Neural crest cell (in vitro differentiated cells): ENCODE measurements at places on chromosomes 16 and 17.
A peak's percentile ranks its signal among the peaks of the same experiment; 100 is the strongest.

DNA sequence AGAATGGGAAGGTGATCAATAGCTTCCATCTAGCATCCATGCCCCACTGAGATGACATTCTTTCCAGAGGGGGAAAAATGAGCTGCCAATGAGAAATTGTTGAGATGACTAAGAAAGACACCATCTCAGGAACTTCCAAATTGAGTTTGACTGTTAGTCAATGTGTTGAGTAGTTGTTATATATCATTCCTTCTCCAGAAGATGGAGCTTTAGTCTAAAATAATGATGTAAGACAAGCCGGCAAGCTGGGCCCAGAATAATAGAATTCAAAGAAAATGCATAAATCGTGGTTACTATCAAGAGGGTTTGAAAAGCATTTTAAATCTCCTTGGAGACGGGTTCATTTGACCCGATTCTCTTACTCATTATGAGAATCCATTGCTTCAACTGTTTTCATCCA is 71.0 kb upstream of the ATF7IP2 start:
- DNase-seq, result no peak

GRCh38 chr17:59266745-59267144 is 46.4 kb downstream of the GDPD1 start:
- DNase-seq, result no peak

DNA sequence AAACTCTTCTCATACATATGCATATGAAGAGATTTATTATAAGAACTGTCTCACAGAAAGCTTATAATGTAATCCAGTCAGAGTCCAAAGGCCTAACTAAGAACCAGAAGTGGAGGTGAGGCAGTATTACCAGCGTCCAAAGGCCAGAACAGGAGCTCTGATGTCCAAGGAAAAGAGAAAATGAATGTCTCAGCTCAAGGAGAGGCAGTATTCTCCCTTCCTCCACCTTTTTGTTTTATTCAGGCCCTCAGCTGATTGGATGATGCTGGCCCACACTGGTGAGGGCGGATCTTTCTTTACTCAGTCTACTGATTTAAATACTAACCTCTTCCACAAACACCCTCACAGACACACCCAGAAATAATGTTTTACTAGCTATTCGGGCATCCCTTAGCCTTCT is 43.4 kb downstream of the FBXL20 start:
- no peak for DNase-seq

DNA sequence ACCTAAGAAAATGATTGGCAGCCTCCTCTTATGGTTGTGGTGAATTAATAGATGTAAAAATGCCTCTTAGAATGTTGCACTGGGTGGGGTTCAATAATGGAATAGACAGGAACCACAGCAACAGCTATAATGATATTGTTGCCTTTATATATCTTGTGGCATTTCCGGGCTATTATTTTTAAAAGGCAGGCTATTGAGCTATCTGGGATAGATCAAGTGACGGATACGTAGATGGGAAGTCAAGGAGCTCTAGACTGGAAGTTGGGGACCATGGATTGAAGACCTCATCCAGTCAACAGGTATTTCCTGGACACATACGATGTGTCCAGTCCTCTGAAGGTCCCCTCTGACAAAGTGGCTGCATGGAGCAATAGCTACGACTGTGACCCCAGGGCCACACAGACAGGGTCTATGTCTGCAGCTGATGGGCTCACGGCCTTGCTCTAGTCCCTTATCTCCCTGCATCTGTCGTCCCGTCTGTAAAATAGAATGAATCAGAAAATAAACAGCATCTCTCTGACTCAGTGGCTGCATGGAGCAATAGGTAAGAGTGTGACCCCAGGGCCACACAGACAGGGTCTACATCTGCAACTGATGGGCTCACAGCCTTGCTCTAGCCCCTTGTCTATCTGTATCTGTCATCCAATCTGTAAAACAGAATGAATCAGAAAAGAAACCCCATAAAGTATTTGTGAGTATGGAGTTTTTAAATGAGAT is 117.7 kb upstream of the FOXF1 start:
- no peak for DNase-seq

DNA sequence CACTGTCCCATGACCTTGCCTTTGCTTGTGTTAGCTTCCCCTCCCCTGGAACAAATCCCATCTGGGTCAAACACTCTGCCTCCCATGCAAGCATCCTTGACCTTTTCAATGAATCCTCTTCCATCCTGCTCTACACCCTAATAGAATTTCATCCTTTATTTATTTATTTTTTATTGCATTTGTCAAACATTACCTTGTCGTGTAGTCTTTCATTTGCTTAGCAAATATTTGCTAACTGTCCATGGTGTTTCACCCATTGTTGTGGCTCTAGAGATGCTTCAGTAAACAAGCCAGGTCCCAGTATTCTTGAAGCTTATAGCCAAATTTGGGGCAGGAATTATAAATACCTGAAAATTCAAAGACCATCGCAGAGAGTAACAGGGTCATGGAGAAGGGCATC is 51.0 kb upstream of the MRTFB start:
- no peak for DNase-seq

DNA sequence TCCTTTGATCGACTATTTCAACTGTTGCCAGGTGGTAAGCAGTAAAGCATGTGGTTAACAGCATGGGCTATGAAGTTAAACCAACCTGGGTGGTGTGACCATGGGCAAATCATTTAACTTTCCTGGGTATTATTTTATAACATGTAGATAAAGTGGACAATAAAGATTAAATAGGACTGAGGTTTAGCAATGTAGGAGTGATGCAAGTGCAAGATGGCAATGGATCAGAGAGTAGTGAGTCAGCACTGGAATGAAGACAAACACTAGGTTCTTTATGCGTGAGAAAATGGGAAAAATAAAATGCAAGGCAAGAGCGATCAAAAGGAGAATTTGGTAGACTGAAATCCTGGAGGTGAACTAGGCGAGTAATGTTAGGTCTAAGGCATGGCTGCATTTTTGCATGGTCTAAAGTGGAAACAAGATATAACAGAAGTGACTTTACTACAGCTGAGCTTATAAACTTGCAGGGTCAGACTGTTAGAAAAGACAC is 222.4 kb upstream of the AXIN2 start:
- no peak for DNase-seq

DNA sequence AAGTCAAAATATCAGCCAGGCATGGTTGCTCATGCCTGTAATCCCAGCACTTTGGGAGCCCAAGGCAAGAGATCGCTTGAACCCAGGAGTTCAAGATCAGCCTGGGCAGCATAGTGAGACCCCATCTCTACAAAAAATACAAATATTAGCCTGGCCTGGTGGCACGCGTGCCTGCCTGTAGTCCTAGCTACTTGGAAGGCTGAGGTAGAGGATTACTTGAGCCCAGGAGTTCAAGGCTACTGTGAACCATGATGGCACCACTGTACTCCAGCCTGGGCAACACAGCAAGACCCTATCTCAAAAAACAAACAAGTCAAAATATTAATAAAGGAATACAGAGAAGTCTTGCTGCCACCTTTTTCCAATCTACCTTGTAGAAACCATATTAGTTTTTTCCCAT is 4.2 kb downstream of the ZNF689 start:
- DNase-seq, result no peak

- no peak for DNase-seq
Measured at GRCh38 chr17:77736721-77737120, 221.8 kb upstream of the TNRC6C start.

GRCh38 chr16:67718668-67719047 is 458 bp downstream of the GFOD2 start:
- DNase-seq, result no peak

GRCh38 chr17:68302066-68302564 is 10.8 kb downstream of the ARSG start:
- DNase-seq, result no peak

- no peak for DNase-seq
Measured at GRCh38 chr17:33640629-33641028, 347.5 kb upstream of the ASIC2 start.

- DNase-seq, result no peak
Measured at GRCh38 chr17:49229805-49230600, 584 bp downstream of the PHOSPHO1 start.

DNA sequence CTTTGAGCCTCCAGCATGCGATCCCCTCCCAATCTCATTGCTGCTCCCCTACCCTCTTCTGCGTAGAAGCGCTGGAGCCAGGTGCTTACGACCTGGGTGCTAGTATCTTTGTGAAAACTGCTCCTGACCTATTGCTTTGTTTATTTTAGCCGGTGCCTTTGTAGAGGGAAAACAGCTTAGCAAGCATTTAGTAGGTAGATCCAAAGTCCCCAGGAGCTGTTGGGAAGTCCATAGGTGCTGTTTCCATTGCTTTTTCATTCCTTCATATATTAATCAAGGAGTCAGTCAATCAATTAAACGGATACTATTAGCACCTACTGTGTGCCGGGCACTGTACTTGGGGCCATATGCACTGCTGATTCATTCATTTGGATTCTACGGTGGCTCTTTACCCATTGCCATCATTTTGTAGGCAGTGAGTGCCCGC is 497.6 kb downstream of the WWOX start:
- no peak for DNase-seq

GRCh38 chr17:80055597-80055996 is 19.2 kb downstream of the CCDC40 start:
- no peak for DNase-seq

- peak; percentile 45 for DNase-seq
Measured at GRCh38 chr17:29145289-29146073, 34.7 kb downstream of the MYO18A start.

DNA sequence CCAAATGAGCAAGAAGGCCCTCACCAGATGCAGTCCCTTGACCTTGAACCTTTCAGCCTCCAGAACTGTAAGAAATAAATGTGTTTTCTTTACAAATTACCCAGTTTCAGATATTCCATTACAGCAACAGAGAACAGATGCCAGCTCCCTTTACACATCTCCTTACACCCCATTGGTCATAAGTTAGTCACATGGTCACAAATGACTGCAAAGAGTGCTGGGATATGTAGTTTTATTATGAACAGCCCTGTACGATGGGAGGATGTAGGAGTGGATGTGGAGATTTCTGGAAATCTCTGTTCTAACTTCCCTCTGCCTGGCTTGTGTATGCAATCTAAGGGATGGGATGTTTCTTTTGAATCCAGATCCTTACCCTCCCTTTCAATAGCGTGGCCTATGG is 13.3 kb upstream of the RPL38 start:
- no peak for DNase-seq

- DNase-seq, result no peak
Measured at GRCh38 chr16:70390774-70391173, 44.1 kb downstream of the DDX19A start.

DNA sequence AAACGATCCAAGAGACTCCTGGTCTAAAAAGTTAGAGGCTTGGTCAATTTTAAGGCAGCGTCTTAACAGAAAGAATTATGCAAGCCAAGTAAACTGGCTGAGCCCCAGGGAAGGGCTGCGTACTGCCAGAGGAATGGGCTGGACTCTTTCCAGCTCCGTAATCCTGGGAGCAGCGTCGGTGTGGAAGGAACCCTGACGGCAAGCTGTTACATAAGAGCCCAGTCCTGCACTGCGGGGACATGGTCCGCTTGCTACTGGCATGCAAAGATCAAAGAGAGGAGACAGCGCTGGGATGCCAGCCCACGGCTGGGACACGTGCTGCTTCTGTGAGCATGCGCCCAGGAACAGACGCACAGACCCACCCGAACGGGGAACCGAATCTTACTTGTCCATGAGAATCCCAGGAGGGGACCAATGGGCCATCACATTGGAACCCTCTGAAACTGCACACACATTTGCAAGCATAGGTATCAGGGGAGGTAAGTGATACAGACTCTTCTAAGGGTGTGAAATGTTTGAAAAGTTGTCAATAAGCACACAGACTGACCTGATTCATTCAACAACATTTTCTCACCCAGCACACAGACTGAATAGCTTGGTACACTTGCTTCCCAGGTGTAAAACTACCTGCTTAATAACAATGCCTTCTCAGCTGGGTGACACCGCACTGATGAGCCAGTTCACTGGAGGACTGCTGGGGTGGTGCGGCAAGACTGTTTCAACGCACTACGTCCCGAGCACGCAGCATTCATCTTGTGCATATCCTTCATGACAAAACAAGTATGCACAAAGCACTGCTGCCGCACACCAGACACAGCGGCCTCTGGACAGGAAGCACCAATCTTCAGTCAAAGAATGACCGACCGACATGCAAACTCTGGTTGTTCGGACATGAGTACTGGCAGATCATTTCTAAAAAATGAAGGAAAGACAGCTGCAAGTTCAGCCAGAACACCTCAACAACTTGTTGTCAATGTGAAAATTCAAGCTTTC is 94.9 kb downstream of the ANKRD11 start:
- DNase-seq, result no peak

GRCh38 chr17:41824086-41824485 is 11.3 kb downstream of the FKBP10 start:
- DNase-seq, result no peak

- no peak for DNase-seq
Measured at GRCh38 chr16:85965125-85965524, 66.2 kb downstream of the IRF8 start.

GRCh38 chr17:60107526-60108257 is 29.0 kb upstream of the HEATR6 start:
- DNase-seq, result no peak

- no peak for DNase-seq
Measured at GRCh38 chr16:79452671-79453070, 147.9 kb downstream of the MAF start.

DNA sequence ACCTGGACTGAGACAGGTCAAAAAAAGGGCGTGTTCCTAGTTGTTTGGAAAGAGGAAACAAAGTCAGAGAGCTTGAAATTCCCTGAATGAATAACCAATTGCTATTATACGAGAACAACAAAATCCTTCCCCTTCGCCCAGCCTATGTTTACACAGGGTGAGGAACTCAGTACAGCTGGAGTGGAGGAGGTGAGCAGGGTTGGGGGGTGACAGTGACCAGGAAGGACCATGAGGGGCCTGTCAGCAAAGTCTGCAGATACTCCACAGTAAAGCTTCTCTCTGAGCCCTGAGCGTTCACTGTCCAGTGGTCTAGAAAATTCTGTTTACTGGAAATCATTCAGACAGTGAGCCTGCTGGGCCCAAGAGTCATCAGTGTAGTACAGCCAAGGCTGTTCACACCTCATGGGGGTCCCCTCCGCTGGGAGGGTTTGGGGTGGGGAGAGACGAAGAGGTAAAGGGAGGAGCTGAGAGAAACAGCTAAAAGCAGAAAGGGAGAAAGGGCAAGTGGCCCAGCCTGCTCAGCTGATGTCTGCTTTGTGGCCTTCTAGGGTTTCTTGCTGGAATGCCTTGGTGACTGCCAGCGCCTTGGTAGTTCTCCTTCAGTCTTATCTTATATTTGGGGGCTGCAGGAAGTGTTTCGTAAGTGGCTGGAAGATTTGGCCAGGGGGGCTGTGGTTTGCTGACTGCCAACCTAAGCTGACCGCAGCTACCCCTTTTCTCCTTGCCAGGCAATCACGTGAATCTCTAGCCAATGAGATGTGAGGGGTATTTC is 5.7 kb downstream of the DUSP3 start:
- no peak for DNase-seq
